ENCODE measurements at places on chromosomes 5 and 9.

DNA sequence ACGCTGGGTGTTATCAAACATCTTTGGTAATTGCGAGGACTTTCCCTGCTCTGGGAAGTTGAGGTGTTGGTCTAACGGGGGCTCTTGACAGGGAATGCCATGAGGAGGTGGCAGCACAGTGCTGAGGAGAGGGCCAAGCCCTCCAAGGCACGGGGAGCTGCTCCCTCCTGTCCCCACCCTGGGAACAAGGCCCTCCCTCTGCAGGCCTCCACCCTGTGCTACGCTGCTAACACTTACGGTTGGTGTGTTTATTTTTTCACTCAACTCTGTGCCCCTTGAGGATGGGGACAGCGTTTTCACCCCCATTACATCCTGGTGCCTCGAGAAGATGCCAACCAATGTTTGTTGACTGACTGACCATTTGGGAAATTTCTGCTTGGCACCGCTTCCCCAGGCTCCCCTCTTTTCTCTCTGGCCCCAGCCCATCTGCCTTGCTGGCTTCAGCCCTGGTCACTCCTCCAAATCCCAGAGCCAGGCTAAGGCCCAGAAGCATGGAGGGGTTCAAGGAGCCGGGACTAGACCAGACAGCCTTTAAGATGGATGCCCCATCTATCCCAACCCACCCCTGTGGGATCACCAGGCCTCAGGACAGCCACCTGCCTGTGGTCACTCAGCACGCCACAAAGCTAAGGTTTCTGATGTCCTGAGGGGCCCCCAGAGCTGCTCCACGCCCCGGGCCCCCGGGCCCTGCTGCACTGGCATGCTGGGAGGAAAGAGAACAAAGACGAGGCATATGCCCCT lies 125.7 kb downstream of the BARX1 start:
- no peak for DNase-seq

GRCh38 chr9:76525196-76525595 lies 66.2 kb downstream of the GCNT1 start:
- DNase-seq, result no peak

GRCh38 chr9:123339666-123340510 lies 16.1 kb upstream of the CRB2 start:
- no peak for DNase-seq

GRCh38 chr9:132809677-132810271 lies 68.3 kb downstream of the AK8 start:
- DNase-seq, result no peak

DNA sequence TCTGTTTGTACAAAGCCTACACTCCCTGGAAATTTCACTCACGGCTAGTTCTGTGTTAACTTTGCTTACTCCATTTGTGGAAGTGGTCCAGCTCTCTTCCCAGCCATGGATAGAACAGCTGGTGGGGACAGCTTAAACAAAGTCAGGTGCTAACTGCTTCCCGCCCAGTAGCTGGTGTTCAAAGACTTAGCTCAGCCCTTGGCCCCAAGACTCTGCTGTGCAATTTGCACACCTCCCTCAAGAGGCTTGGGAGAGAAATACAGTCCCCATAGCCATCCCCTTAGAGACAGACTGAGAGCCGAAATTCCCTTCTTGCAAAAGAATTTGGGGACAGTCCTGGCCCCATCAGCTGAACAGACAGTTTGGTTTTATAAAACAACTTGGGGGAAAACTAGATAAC lies 73.8 kb upstream of the RAI14 start:
- DNase-seq, result no peak

GRCh38 chr5:169190849-169191248 lies 110.1 kb downstream of the SLIT3 start:
- DNase-seq, result peak; percentile 13

DNA sequence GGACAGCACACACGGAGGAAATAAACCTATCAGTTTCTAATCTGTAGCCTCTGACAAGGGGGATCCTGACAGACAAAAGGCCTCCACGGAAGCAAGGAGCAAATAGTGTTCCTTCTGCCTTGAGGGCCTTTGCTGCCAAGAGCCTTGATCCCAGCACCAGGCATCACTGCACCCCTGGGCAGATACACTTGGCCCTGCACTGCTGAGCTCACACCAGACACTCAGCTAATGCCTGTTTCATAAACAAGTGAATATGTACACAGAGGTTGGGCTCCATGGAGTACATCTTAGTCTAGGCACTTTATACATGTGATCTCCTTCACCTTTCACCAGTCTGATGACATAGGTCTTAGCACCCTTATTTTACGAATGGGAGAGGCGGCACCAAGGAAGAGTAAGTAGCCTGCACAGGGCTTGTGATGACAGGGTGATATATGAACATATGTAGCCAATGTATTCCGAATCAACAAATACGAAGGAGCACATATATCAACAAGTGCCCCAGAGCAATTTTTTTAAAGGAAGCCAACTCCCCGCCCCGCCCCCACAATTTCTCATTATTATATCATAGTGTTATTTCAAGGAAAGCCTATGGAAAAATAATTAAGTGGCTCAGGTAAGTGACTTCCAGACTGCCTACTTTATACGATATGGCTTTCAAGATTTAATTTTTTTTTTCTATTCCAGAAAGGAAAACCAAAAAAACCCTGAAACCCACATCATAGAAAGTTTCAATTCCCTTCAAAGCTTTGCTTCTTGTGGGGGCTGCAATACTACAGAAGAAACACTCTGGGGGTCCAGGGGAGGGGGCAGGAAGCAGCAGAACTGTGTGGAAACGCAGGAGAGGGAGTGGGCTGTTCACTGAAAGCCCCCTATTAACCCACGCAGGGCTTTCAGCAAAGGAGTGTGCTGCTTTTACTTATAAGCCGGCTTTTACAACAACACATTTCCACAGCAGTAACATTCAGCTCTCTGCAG lies 32.0 kb downstream of the CDC14B start:
- DNase-seq, result no peak

GRCh38 chr5:156477196-156477595 lies 150.2 kb downstream of the SGCD start:
- no peak for DNase-seq

DNA sequence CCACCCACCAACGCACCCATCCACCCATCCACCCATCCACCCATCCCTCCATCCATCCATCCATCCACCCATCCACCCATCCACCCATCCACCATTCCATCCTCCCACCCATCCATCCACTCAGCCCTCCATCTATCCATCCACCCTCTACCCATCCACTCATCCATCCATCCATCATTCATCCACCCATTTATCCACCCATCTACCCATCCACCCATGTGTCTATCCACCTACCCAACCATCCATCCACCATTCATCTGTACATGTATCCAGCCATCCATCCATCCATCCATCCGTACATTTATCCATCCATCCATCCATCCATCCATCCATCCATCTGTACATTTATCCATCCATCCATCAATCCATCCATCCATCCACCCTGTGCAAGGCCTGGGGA lies 11.1 kb upstream of the VAV2 start:
- DNase-seq, result no peak

GRCh38 chr9:70428781-70429180 lies 14.3 kb upstream of the KLF9 start:
- DNase-seq, result no peak

- no peak for DNase-seq
Observed at GRCh38 chr9:101477736-101478135, 42.2 kb upstream of the ALDOB start.

DNA sequence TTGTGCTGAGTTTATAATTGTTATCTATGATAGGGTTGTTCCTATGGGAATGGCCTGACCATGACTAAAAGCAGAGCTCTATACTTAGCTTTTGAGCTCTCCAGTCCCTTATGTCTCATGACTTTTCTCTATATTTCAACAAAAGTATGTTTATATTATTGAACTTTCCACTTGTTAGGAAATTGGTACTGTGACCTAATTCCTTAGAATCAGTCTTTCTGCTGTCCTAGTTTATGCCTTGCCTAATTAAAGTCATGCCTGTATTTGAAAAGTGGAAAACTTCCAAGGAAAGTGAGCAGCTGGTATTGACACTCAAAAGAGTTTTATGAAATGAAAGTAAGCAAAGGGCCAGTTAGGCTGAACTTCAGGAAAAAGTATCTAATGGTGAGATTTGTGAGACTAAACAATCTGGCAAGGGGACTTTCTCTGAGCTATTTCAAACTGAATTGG lies 68.6 kb downstream of the XRCC4 start:
- DNase-seq, result no peak

GRCh38 chr5:39138892-39139291 lies 64.7 kb upstream of the RICTOR start:
- DNase-seq, result no peak

- DNase-seq, result no peak
Observed at GRCh38 chr9:110021891-110022290, 186.1 kb downstream of the C9orf152 start.

DNA sequence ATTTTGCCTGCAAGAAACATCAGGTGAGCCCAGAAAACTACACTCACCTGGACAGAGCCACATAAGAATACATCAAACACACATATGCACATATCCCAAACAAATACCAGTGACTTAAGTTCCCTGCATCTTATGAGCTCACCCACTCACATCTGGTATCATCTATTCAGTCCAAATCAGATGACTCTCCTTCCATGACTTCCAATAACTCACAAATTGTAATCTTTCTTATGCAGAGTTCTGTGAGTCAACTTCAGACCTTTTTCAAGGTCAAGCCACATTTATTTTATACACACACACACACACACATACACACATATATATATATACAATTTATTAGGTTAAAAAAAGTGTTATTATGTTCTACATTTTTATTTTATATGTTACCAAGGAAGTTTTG lies 1711.9 kb upstream of the CDH9 start:
- DNase-seq, result no peak

- no peak for DNase-seq
Observed at GRCh38 chr9:7286101-7286500, 513.5 kb downstream of the DMAC1 start.

DNA sequence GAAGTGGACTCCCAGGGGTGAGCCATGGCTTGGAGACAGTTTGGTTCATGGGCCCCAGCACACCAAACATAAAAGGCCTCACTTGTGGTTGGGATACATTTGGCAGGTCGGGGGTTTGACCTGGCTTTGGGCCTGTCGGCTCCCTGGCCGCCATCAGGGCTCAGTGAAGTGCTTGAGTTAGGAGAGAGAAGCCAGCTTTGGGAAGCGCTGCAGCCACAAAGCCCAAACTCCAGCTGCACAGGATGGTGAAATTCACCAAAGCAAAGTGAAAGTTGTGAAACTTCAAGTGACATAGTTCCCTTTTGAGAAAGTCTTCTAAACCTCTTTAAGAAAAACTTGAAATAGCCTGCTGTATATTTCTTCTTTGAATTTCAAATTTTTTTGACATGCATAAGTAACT lies 27.5 kb downstream of the SLC46A2 start:
- DNase-seq, result no peak

GRCh38 chr9:125648294-125648693 lies 58.7 kb downstream of the MAPKAP1 start:
- DNase-seq, result no peak

DNA sequence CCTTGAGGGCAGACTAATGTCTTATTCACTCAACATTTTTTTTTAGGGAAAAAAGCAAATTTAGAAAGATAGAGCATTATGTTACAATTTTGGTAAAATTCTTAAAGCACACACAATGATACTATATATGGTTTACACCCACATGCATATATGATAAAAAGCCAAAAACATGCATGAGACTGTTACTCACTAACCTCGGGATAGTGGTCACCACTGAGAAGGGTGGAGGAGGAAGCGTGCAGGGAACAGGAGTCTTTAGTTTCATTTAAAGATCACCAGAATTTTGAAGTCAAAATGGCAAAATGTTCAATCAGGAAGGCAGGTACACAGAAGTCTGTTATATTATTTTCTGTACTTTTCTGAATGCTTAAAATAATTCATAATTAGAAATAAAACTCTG lies 9.2 kb downstream of the ARL15 start:
- no peak for DNase-seq

DNA sequence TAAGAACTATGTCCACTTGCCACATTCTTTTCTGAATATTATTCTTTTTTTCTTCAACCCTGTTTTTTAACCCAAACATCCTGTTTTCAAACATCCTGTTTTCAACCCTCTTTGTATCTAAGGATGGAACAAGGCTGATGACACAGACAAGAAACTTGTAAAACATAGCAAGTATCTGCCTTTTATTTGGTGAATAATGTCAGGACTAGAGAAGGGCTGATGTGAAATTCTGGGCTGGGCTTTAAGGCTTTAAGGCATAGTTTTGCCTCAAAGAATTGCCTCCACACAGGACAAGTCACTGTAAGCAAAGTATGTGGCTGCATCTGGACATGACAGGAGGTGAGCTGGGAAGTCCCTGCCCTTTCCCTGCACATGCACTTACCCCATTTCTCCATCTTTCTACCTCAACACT lies 42.5 kb upstream of the RIC1 start:
- no peak for DNase-seq

GRCh38 chr5:89282554-89283510 lies 399.8 kb upstream of the MEF2C start:
- DNase-seq, result no peak

DNA sequence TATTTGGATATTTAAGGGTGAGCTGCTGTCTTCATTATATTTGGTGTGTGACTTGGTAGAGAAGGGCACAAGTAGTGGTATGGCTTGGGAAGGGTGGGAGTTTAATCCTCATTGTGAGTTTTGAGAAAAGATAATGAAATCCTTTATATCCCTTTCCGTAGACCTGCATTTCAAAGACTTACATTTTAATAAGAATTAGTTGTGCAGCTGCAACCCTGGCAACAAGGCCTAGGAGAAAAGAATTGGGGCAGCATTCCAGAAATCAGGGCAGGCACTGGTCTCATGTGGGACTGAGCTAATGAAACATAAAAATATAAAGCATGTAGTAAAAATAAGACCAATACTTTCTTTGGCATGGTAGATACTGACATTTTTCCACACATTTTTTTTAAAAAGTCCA lies 60.5 kb downstream of the CDC42SE2 start:
- no peak for DNase-seq

DNA sequence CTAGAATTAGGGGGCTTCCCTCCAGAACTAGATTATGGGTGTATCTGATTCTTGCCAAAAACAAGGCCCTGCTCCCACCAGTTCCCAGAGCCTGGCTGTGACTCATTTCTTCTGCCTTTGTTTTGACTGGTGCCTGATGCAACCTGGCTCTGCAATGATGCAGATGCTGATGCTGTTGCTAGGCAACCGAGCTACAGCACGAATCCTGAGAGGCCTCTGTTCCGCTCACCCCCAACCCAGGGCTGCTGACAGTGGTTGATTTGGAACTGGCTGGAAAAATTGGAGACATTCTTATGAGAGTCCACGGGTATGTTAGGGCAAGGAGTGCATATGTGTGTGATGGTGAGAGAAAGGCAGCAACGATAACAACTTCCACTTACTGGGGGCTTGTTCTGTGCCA lies 100.3 kb downstream of the NSG2 start:
- DNase-seq, result peak; percentile 24

DNA sequence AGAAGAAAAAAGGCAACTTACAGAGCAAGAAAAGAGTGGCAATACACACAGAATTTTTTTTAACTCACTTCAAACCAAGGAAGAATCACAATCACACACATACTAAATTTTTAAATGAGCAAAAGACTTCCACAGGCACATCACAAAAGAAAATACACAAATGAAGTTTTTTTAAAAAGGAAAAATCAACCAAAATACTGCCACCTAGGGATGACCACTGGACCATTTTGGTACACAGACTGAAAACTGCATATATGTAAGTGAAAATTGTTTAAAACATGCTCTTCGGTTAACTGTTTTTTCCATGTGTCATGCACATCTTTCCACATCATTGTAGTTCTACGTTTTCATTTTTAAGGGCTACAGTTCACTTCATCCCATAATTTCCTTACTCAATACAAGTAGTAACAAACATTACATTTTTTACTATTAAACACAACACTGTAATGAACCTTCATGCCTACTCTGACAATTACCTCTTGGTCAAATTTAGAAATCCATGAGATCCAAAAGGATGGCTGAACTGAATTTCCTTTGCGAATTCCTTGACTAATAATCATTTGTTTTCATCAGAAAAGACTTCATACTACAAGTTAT lies 79.0 kb downstream of the FBXW11 start:
- no peak for DNase-seq
